ENCODE measurements at places on chromosomes 3 and 15.

- DNase-seq, result no peak
Measured at GRCh38 chr3:107790612-107791011, 267.9 kb downstream of the BBX start.

- DNase-seq, result no peak
Measured at GRCh38 chr15:33639456-33639855, 328.7 kb downstream of the RYR3 start.

- peak; percentile 41 for DNase-seq
Measured at GRCh38 chr15:88454867-88455810, 12.0 kb downstream of the MRPL46 start.

DNA sequence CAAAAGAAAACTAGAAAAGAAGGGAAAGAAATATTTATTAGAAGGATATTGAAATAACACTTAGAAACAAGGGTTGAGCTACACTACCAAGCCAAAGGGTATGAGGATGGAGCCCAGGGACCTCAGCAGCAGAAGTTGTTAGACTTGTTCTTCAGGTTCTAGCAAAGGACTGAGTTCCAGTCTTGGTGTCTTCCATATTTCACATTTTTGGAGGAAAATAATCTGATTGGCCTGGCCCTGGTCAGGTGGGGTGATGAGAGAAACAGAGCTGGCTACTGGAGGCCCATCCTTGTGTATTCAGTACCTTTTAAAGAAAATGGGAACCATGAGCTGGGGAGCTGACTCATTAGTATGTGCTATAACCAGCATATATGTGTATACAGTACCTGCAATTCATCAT, 28.2 kb downstream of the PPP4R2 start:
- DNase-seq, result no peak

DNA sequence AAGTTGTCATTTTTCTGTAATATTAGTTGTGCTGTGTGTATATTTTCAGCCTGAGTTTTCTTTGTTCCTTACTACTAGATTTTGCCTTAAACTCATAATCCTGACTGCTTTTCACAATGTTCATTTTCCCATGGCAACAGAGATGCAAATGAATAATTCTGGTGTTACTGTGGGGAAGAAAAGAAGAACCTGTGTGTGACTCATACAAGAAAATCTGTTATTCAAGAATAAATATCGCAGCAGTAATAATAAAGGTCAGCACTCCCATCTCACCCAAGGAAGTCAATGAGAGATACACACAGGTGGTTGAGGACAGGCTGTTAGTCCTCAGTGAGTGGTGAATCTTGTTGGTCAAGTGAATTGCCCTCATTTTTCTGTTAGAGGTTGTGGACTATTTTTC, 656.6 kb upstream of the NAALADL2 start:
- no peak for DNase-seq

- no peak for DNase-seq
Measured at GRCh38 chr15:45641374-45641781, 6.5 kb downstream of the SQOR start.

- DNase-seq, result no peak
Measured at GRCh38 chr3:85939074-85939482, 980.3 kb downstream of the CADM2 start.

- peak; percentile 73 for DNase-seq
Measured at GRCh38 chr15:89143503-89144162, 55.4 kb downstream of the ABHD2 start.

DNA sequence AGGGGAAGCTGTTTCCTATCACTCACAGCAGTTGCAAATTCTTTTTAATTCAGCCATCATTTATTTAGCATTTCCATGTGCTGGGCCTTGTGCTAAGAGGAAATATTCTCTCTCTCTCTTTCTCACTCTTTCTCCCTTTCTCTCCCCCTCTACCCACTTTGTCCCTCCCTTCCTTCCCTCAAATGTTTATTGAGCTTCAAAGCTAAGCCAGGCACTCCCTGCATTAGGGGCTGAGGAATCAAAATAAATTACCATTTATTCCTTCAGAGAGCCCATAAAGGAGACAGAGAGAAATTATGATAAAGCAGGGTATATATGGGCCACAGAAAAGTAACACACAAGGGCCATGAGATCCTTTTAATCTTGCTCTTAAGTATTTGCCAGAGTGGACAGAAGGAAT, 6.8 kb downstream of the TMPRSS7 start:
- no peak for DNase-seq

GRCh38 chr3:170730071-170730812, 139.8 kb downstream of the RPL22L1 start:
- DNase-seq, result no peak

GRCh38 chr15:89338036-89338435, 3.4 kb upstream of the POLG start:
- no peak for DNase-seq

DNA sequence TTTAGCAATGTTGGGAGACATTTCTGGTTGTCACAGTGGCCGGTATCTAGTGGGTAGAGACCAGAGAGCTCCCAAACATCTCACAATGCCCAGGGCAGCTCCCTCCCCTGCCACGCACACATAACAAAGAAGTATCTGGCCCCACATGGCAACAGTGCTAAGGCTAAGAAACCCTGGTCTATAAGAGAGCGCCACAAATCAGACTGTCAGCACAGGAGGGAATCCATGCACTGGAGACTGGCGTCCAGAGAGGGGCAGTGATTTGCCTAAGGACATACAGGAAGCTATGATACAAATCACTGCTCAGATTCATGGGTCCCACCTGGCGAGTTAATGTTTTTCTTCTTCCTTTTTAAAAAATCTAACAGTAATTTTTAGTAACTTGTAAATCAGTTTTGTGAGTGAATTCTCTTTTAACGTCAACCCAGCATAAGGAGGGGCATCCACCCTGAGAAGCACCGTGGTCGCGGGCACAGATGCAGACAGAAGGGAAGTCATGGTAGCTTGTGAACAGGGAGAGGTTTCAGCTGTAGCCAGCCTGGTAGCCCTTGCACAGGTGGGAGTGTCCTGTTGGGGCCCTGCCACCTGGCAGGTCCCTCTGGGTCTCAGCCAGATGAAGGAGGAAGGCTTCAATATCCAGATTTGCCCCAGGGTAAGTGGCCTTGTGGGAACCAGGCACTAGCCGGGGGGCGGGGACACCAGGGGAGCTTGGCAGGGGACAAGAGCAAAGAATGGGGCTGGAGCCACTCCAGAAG, 8.7 kb downstream of the ISG20 start:
- no peak for DNase-seq

- peak; percentile 35 for DNase-seq
Measured at GRCh38 chr3:15501126-15501525, 20.4 kb downstream of the COLQ start.

DNA sequence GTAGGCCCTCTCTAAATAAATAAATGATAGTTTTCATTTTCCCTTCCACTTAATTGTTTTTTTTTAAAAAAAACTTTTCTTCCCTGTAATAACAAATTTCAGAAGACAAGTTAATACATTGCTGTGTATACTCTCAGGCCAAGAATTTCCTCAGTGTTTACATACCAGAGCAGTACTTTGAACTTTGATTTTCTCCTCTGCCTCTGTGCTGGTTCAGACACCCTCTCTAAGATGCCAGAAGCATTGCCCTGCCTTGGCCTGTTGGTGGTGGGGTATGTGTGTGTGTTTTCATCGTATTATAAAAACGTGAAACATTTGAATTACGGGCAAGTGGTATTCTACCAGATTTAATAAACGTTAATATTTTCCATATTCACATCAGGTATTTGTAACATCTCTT, 70.1 kb downstream of the SMAD3 start:
- no peak for DNase-seq

GRCh38 chr3:175606650-175607318, 747.6 kb downstream of the NAALADL2 start:
- peak; percentile 15 for DNase-seq

DNA sequence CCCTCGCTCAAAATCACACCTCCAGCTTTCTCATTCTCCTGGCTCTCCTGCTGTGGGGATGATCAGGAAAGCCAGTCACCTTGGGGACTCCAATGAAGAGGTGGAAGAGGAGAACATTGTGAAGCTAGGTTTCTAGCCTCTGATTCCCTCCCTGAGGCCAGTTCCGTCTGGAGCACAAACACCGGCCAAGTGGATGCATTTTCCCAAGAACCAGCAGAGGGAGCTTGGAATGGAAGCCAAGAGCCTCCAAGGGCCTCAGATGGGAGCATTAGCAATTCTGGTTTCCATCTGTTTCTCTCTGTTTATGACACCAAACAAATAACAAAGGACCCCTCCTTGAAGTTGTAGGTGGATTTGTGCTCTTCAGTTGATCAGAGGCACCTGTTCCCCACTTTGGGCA, 40.6 kb upstream of the NMNAT3 start:
- no peak for DNase-seq

GRCh38 chr3:64319391-64319790, 94.1 kb upstream of the PRICKLE2 start:
- no peak for DNase-seq

GRCh38 chr15:61503383-61503969, 274.4 kb upstream of the RORA start:
- DNase-seq, result no peak

DNA sequence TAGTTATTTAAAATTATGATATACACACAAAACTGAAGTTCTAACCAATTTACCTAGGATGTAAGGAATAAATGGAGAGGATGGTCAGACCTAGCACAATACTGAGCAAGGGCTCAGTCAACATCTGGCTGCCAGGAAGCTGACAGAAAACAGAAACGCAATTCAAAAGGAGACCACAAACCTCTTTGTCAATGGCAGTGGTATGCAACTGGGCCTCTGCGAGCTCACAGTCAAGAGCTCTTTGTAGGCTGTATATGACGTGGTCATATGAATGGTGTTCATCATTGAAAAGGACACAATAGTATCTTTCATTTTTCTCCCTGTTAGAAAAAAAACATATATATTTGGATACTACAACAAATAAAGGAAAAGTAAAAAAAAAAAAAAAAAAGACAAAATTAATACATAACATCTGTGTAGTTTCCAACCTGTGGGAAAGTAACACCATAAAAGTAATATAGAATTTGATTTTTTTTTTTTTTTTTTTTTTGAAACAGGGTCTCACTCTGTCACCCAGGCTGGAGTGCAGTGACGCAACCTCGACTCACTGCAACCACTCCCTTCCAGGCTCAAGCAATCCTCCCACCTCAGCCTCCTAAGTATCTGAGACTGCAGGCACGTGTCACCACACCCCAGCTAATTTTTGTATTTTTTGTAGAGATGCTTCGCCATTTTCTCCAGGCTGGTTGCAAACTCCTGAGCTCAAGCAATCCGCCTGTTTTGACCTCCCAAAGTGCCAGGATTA, 37.9 kb downstream of the UBR1 start:
- DNase-seq, result no peak

- DNase-seq, result no peak
Measured at GRCh38 chr3:100269410-100270214, 8.8 kb downstream of the TBC1D23 start.

DNA sequence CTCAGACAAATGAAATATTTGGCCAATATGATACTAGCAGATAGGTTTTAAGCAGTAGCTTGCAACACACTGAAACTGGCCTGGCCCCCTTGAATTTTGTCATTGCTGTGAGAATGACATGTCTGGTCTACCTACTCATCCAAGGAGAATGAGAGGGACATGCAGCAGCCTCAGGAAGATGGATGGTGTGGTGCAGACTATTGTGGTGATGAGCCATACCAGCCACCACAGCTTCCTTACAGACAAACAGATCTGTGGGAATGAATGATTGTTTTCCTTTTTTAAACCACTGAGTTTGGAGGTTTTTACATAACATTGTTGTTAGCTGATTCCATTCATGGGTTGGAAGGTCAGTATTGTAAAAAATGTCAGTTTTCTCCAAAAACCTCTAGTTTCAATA, 133.7 kb upstream of the POU1F1 start:
- DNase-seq, result no peak

GRCh38 chr3:34919025-34919424, 720.3 kb upstream of the ARPP21 start:
- DNase-seq, result no peak

DNA sequence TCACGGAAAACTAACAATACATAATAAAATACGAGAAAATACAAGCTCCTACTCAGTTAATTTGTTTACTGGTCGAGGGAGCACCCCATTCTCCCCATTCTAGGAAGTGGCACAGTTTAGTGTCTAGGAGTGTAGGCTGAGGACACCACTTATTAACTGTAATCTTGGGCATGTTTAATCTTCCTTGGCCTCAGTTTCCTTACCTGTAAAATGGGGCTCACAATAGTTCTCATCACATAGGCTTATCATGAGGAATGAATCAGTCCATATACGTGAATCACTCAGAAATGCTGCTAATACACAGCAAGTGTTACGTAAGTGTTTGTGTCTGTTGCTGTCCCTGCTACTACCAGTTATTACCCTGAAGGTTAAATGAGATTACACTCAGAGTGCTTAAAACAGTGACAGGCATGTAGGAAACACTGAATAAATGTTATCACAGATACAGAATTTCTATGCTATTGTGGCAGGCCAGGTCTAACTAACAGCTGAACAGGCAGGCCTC, 210.2 kb downstream of the OSBPL10 start:
- no peak for DNase-seq

GRCh38 chr15:27846722-27847395, 252.3 kb downstream of the OCA2 start:
- DNase-seq, result no peak

GRCh38 chr3:120795959-120796358, 53.4 kb downstream of the GTF2E1 start:
- no peak for DNase-seq

DNA sequence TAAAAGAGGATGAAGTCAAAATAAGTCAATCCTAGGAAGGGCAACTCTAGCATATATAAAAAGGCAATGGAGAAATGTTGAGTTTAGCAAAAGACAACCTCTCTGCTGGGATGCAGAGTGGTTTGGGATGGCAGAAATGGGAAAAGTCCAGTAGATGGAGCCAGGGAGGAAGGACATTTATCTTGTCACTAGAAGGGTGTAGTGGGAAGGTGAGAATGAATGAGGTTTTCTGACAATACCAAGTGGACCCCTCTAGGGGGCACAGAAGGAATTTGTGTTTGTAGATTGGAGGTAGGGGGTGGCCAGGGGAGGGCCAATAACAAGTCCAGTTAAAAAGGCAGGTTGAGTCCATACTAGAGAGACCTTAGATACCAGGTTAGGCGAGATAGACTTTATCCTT, 80.0 kb downstream of the THSD4 start:
- no peak for DNase-seq

- DNase-seq, result no peak
Measured at GRCh38 chr3:157248590-157249422, 88.9 kb upstream of the CCNL1 start.

- no peak for DNase-seq
Measured at GRCh38 chr3:119695480-119695879, 7.3 kb upstream of the CFAP91 start.

GRCh38 chr15:85600001-85600400, 194.7 kb downstream of the KLHL25 start:
- no peak for DNase-seq

GRCh38 chr3:57911593-57911992, 96.6 kb upstream of the FLNB start:
- no peak for DNase-seq

GRCh38 chr3:4834403-4834866, 144.8 kb upstream of the BHLHE40 start:
- DNase-seq, result no peak

Data from NCI-H2081 treated with DMSO at 0.1 percent for 48 hours (cell line).